Osteoblast (primary cell): ENCODE measurements at places on chromosomes 1 and 21. TPM values are rescaled to one million over a fixed set of nuclear protein-coding genes. Genes with fewer than 3 reads are reported as not detected.

DNA sequence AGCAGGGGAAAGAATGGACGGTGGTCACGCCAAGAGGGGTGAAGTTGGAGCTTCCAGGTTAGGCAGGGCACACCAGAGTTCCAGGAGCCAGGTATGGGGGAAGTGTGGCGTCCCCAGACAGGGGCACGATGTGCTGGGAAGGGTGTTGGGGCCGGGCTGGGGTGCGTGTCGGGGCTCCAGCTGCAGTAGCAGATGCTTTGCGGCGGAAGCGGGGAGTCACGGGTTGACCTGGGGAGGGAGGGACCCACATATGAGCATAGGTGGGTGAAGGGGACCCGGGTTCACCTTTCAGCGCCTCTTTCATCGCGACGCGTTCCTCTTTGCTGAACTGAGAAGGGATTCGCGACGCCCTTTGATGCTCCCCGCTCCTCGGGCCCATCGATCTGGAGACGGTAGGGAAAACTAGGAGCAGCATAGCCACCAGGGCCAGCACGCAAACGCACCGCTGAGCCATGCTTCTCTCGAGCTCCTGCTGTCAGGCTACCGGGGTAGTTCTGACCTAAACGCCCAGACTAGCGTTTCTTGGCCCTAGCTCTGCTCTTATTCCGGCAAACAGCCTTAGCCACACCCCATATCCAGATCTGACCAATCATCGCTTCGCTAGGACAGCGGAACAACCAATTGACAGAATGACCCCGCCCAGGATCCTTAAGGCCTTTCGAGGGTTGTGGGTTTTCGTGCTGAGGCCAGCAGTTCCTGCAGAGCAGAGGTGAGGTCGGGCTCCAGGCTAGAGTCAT, at the start of gene PM20D1:
Gene PM20D1 (minus strand): TSS at position 514 of the 737 bp plus-strand sequence. CDS start 60 bp downstream, at position 454.
- no peaks in the 10 kb centered on the region for H3K27me3 ChIP-seq
- peak; percentile 91 for DNase-seq
- H3K27ac ChIP-seq: no peak within 1 kb of the TSS
- no peaks in the 10 kb centered on the region for H3K4me1 ChIP-seq
- no peaks in the 10 kb centered on the region for H3K36me3 ChIP-seq

GRCh38 chr1:244709476-244710368, 56.8 kb downstream of the DESI2 start:
- H3K4me1 ChIP-seq: no peaks in the 10 kb centered on the region
- DNase-seq: no peak
- no peak overlapping the region for H3K27ac ChIP-seq
- no peak overlapping the region for H3K4me3 ChIP-seq
- H3K36me3 ChIP-seq: peaks cover 12% of the 10 kb centered on the region
- H3K27me3 ChIP-seq: no peaks in the 10 kb centered on the region

DNA sequence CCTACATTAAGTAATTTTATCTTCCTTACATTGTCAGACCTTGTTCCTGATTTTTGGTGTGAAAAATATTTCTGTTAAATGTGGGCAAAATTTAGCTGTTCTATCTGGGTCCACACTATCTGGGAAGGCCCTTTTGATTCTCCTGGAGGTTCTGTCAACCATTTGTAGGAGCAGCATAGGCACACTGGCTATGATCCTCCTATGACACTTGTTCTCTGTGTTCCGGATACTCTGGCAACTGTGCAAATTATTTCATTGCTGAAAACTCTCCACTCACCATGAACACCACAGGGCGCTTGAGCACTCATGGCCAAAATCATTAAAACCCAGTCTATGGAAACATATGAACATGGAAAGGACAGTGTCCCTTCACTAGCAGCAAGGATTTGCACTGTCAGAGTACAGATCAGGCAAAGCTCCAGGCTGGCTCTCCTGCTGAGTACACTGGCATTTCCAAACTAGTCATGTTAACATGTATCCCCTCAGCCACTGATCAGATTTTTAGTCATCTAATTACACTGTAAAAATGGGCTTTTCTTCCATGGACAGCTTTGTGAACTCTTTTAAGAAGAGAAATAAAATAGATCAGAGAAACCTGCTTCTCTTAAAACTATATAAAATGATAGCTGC, 43.9 kb upstream of the SGIP1 start:
- H3K4me1 ChIP-seq: peaks cover 60% of the 10 kb centered on the region
- H3K27me3 ChIP-seq: no peaks in the 10 kb centered on the region
- H3K4me3 ChIP-seq: no peak overlapping the region
- H3K36me3 ChIP-seq: no peaks in the 10 kb centered on the region
- peak overlapping the region; percentile 83 for H3K27ac ChIP-seq
- DNase-seq: peak; percentile 26

DNA sequence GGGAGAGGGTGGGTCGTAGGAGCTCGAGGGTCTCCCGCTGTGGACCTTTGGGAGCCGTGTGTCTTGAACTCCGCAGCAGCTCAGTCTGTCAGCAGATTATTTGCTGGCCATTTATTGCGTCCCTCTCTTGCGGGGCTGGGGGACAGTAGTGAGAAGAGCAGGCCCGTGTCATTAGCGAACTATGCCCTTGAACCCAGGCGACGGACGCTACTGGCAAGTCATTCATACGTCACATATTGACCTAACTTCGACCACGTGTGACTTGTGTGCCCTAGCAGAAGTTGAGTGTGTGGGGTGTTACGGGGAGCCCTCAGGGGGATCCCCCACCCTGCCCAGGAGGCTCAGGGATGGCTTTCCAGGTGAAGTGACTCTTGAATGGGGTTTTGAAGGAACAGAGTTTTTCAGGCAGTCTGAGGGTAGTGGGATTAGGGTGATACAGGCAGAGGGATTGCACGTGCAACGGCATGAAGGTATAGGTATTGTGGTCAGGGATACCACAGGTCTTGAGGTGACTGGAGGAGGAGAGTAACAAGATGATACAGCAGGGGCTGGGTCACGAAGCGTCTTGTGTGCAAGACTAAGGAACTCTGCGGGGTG, 13.0 kb downstream of the RCC1 start:
- peak; percentile 83 for DNase-seq
- H3K36me3 ChIP-seq: peaks cover 6% of the 10 kb centered on the region
- peak overlapping the region; percentile 76 for H3K4me3 ChIP-seq
- H3K27me3 ChIP-seq: no peaks in the 10 kb centered on the region
- peaks cover 18% of the 10 kb centered on the region for H3K4me1 ChIP-seq

- no peak overlapping the region for H3K27ac ChIP-seq
- no peak for DNase-seq
- no peak overlapping the region for H3K4me3 ChIP-seq
- H3K4me1 ChIP-seq: no peaks in the 10 kb centered on the region
Observed at GRCh38 chr1:70587872-70588366, 176.9 kb downstream of the CTH start.

DNA sequence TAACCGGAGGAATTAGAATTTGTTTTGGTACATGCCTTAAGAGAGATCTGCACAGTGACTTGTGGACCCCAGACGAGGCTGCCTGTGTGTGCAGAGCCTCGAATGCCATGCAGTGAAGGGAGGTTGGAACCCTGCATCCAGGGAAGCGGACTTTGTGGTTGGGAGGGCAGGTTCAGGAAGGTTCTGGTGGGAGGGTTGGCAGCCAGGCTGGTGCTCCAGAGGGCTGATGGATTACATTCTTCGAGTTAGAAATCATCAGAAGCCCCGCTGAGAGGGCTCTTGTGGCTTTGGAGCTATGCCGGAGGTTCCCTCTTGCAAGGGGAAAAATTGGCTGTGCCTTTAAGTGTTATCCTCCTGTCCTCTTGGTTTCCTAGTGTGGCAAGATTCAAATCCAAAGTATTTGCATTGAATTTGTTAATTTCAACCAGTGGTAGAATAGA, 21.1 kb downstream of the ROR1 start:
- H3K27me3 ChIP-seq: no peaks in the 10 kb centered on the region
- peaks cover 34% of the 10 kb centered on the region for H3K4me1 ChIP-seq
- peak; percentile 73 for DNase-seq
- H3K4me3 ChIP-seq: no peak overlapping the region

GRCh38 chr1:71422221-71422620, 341.4 kb upstream of the ZRANB2 start:
- H3K36me3 ChIP-seq: no peaks in the 10 kb centered on the region
- no peaks in the 10 kb centered on the region for H3K27me3 ChIP-seq
- DNase-seq: no peak
- no peak overlapping the region for H3K4me3 ChIP-seq

DNA sequence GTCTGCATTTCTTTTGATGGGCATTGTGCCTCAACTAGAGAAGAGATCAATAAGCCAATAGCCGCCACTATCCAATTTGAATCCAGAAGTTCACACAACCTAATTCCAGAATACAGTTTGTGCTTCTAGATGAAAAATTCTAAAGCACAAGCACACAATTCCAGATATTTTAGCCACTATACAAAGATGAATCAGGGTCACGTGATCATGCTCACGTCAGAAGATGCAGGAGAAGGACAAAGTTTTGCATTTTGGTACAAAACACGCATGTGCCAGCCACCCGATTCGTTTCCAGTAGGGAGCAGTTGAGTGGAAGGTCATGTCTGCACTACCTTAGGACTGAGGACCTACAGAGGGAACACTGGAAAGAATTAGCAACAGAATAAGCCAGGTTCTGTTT, 3.6 kb downstream of the KCNJ15 start:
- peaks cover 48% of the 10 kb centered on the region for H3K4me1 ChIP-seq
- H3K27me3 ChIP-seq: no peaks in the 10 kb centered on the region
- no peak for DNase-seq
- no peak overlapping the region for H3K4me3 ChIP-seq
- no peak overlapping the region for H3K27ac ChIP-seq

- no peak for DNase-seq
- H3K36me3 ChIP-seq: peaks cover 62% of the 10 kb centered on the region
- no peak overlapping the region for H3K4me3 ChIP-seq
- peak overlapping the region; percentile 71 for H3K27ac ChIP-seq
- H3K4me1 ChIP-seq: peaks cover 40% of the 10 kb centered on the region
- H3K27me3 ChIP-seq: no peaks in the 10 kb centered on the region
Observed at GRCh38 chr21:34801519-34802132, 132.8 kb downstream of the CLIC6 start.

DNA sequence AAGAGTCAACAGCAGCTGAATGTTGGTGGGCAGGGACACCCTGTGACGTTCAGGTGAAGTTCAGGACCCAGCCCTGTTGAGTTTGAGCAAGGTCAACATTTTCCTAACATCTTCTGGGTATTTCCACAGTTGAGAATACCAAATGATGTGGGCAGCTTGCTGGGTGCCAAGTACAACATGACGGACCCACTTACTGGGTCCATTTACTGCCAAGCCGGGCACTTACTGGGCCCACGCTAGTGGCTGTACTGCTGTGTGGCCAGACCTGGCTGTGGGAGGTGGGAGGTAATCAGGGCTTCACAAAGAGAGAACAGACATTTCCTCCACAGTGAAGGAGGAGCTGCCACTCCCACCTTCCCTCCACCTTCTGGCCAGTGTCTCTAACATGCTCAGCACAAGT, 99.2 kb downstream of the PSMG1 start:
- peaks cover 14% of the 10 kb centered on the region for H3K4me1 ChIP-seq
- no peak overlapping the region for H3K4me3 ChIP-seq
- DNase-seq: no peak

Gene NR5A2
- total RNA-seq: not detected in 2 replicates

Gene IL6R
- 5.3 and 8.0 TPM in 2 replicates for total RNA-seq

Gene MFN2
- 46.0 and 51.0 TPM in 2 replicates for total RNA-seq
